RPMI8226 (cell line): ENCODE measurements at places on chromosomes 1 and 21.

GRCh38 chr1:74570797-74571492, 58.5 kb upstream of the LRRC53 start:
- no peak for DNase-seq

DNA sequence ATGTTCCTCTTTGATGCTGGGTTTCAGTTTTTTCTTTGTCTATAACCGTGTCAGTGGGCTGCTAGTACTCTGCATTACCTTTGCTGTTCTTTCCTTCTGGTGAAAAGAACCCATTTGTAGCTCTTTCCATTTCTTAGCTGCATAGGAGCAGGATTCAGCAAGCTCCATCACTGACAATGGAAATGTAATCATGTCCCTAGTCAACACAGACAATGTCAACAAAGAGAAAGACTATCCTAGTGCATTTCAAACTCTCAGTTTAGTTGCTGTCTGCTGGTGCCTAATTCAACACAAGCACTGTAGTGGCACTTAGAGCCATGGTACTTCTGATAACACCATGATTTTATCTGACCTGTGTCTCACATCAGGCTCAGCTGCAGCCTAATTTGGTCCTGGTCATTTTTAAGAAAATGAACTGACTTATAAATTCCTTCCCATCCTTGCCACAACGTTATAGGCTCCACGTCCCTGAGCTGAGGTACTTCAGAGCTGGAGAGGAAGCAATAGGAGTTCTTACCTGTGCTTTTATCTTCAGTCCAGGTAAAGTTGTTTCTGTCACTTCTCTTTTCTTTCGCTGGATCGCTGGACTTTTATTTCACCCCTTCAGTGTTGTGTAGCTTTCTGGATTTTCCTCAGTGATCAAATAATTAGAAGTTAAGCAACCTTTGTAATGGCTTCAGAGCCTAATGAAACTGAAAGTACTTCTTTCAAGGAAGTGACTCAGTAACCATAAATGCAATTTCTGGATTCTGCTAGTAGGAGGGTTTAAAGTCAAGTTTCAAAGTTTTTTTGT, at the start of gene GBP3:
GBP3 (minus strand) TSS at position 700 of the 793 bp plus-strand sequence. CDS start 2,145 bp downstream, outside the sequence.
- DNase-seq = peak; percentile 34

GRCh38 chr1:243883551-243883950, 33.5 kb upstream of the AKT3 start:
- no peak for DNase-seq

DNA sequence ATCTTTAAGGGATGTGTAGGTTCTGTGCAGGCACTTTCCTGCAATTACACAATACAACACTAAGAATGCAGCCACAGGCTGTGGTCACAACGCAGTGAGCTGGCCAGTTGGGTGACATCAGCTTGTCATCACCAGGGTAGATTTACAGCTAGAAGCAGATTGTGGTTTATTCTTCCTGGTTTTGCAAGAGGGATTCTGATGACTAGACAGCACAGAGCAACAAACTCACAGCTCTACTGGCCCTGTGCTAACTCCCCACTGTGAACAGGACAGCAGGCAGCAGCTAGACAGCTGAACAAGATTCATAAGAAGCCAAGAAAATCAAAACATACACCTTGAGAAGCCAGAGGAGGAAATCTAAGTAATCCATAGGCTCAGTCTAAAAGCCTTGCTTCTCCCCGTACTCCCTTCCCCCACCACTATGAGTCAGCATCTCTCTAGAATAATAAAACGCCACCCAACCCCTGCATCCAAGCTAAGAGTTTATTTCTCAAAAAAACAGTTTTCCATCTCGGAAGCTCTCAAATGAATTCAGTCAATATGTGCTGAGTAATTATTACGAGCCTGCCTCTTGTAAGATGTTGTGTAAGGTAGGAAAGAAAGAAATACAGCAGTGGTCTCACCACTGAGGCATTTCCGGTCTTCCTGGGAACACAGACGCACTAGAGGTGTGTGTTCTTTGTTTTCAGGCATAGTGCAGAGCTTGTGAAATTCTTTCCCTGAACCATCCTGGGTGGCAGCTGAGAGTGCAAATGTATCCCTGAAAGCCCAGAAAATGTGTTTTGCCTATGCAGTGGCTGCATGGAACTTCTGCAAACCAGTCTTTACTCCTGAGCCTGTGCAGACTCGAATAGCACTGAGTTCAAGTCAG, 162.8 kb downstream of the NTPCR start:
- DNase-seq = peak; percentile 86

- DNase-seq = no peak
These were observed 488.4 kb downstream of the DISC1 start for GRCh38 chr1:232114985-232115384.

- DNase-seq = no peak
These were observed 68.7 kb downstream of the LMX1A start for GRCh38 chr1:165287781-165288180.

GRCh38 chr1:8822373-8823294, 5.2 kb upstream of the RERE start:
- peak; percentile 58 for DNase-seq

GRCh38 chr1:103509250-103509649, 16.2 kb upstream of the RNPC3 start:
- DNase-seq = no peak

GRCh38 chr1:86993269-86993985, 79.0 kb downstream of the HS2ST1 start:
- DNase-seq = no peak

DNA sequence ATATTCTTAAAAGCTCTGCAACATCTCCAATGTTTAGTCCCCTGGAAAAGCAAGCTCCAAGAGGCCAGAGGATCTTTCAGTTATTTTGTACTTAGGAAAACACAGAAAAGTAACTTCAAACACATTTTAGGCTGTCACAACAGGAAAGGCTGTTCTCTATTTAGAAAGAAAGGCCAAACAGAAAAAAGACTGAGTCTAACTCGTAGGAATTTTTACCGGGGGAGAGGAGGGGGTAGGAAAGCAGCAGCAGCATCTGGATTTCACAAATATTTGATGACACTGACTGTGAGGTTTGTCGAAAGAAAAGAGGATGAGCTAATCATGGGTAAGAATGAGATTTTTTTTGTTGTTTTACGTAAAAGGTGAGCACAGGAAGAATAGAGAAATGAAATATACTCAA, 107.1 kb downstream of the EIF4G3 start:
- no peak for DNase-seq

DNA sequence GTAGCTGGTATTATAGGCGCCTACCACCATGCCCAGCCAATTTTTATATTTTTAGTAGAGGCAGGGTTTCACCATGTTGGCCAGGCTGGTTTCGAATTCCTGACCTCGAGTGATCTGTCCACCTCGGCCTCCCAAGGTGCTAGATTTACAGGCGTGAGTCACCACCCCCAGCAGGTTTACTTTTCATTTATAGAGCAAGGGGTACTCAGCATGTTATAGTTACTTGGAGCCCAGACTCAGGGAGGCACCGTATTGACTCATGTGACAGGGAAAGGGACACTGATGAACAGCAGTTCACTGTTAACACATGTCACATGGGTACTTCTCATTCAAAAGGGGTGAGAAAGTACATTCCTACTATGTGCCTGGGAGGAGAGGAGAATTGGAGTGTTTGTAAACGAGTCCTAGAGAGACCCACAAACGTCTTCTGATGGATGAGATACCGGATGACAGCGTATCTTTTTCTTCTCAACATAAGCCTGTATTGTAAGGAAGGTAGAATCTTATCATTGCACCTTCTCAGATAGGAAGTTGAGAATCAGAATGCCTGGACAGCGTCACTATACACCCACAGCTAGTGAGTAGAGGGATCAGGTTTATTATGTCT, 510.0 kb downstream of the USP25 start:
- DNase-seq = no peak

DNA sequence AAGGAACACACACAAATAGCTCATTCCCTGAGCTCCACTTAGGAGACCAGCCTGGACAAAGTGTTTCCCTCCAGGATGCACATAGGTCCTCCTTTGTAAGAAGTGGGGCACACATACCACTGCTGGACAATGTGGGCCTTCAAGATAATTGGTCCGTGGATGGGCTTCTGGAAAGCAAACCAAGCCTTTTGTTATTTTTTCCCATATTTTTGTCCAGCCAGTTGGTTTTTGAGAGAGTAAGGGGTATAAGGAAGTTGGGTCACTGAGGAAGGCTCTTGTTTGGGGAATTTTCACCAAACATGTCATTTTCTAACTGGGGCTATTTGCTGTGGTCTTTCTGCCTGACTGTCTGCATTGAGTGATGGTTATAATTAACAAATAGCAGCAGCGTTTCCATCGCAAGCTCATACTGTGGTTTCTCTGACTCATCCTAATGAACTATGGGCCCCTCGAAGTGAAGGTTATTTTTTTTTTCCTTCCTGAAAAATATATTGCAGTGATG, 306.3 kb upstream of the DUSP10 start:
- DNase-seq = no peak

GRCh38 chr21:15264084-15264665, 199.4 kb upstream of the NRIP1 start:
- DNase-seq = no peak

DNA sequence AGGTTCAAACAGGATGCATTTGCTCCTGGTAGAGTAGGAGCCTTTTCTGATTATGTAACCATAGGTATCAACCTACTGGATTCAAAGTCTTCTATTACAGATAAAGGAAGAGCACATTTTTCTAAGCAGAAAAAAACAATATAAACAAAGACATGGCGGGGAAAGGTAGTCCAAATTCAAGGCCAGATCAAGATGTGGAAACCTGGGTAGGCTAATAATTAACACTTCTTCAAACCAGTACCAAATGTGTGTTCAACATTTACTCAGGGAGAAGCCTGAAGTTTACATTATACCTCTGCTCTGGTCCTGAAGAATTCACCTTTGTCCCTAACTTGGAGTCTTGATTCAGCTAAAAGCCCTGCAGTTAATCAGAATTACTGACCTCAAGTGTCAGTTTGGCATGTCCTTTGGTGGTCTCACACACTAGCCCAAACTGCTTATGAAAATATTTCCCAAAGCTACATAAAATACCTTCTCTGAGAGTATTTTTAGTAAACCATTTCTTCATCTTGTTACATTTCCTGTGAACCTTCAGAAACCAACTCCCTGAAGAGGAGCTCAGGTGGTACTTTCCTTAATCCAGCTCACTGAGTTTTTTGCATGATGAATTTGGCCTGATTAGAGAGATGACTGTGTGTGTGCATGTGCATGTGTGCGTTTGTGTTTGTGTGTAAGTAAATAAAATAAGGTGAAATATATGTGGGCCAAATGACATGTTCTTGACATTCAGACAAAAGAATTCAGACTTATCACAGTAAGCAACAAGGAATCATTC, 70.2 kb downstream of the TOR3A start:
- DNase-seq = no peak

- DNase-seq = no peak
These were observed 1.7 kb downstream of the CSF1 start for GRCh38 chr1:109912214-109912861.

DNA sequence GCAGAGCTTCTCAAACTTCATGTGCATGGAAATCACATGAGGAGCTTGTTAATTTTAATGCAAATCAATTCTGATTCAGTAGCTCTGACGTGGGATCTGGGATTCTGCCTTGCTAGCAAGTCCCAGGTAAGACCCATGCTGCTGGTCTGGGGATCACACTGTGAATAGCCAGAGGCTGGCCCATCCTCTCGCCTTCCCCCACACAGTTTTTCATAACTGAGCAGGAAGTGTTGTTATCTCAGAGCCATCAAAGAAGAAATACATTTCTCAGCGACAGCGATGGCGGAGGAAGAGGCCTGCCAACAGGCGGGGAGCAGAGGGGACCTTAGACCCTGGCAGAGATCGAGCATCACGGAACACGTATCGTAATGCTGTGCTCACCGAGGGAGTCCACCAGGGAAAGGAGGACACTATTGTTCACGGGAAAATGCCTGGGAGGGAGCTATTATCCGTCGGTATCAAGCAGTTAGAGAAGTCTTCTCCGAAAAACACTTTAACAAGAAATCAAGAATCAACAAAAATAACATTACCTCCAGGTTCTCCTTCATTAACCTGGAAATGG, 268.9 kb upstream of the TMEM51 start:
- no peak for DNase-seq

GRCh38 chr21:29075706-29076466, 2.4 kb upstream of the CCT8 start:
- DNase-seq = no peak

DNA sequence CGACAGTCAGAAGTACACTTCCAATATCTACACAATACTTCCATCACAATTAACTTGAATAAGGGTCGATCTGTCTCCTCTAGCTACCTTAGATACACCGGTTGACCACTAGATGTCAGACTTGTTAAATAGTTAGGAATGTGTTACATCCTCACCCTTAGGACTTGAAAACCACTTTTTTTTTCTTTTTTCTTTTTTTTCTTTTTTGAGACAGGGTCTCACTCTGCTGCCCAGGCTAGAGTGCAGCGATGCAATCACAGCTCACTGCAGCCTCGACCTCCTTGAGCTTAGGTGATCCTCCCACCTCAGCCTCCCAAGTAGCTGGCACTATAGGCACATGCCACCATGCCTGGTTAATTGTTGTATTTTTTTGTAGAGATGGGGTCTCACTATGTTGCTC, 120.4 kb upstream of the GREM2 start:
- peak; percentile 58 for DNase-seq

GRCh38 chr1:64192290-64192689, 11.1 kb upstream of the UBE2U start:
- DNase-seq = no peak

DNA sequence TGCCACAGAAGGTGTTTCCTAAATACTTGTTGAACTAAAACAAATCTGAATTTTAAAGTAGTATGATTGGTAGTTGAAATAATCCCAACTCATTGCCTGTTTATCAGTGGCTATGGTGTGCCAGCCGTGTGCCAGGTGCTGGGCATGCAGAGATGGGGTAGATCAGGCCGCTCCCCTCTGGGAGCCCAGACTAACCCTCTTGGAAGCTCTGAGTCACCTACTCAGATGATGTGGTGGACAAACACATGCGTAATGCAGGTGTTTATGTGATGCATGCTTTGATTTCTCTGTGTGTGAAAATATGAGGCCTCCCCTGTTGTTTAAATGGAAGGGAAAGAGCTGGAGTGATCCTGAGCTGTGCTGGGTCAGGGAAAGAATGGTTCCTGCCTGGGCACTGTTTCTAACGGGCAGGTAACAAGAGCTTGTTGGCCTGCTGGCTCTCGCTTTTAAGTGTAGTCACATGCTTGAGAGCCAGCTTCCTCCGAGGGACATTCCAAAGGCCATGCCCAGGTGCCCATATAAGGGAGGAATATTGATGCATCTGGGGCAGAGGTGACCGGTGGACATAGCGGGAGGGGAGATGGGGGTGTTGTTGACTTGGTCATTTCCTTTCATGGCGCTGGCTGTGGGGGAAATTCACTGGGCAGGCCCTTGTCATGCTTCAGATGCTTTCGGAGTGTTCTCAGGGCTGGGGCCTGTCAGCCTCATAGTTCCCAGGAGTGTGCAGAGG, 10.2 kb downstream of the MFN2 start:
- DNase-seq = no peak

- DNase-seq = no peak
These were observed 140.9 kb downstream of the KCNT2 start for GRCh38 chr1:196467230-196467925.

GRCh38 chr1:213976665-213977485, 10.9 kb upstream of the PROX1 start:
- no peak for DNase-seq
